ENCODE measurements at places on chromosomes 1 and 21. TPM values are rescaled to one million over a fixed set of nuclear protein-coding genes. Genes with fewer than 3 reads are reported as not detected.

Gene FCRL1
- not detected for total RNA-seq

- ATAC-seq, result peak; percentile 57
These were observed 89.7 kb downstream of the ADARB1 start for GRCh38 chr21:45164124-45164511.

DNA sequence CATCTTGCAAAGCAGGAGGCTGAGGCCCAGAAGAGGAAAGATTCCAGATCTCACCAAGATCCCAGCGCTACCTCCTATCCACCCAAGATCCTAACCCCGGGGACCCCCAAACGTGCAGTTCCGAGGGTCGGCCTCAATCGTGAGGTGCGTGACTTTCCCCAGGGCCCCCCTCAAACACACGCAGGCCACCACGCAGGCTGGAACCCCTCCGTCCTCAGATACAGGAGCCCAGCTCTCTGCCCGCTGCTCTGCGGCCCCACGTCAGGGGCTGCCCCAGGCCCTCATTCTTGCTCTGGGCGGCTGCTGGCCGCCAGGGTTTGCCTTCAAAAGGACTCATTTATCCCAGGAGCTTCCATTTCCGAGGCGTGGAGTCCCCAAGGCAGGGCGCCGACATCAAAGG lies 39.9 kb downstream of the KRTAP10-1 start:
- ATAC-seq, result no peak

DNA sequence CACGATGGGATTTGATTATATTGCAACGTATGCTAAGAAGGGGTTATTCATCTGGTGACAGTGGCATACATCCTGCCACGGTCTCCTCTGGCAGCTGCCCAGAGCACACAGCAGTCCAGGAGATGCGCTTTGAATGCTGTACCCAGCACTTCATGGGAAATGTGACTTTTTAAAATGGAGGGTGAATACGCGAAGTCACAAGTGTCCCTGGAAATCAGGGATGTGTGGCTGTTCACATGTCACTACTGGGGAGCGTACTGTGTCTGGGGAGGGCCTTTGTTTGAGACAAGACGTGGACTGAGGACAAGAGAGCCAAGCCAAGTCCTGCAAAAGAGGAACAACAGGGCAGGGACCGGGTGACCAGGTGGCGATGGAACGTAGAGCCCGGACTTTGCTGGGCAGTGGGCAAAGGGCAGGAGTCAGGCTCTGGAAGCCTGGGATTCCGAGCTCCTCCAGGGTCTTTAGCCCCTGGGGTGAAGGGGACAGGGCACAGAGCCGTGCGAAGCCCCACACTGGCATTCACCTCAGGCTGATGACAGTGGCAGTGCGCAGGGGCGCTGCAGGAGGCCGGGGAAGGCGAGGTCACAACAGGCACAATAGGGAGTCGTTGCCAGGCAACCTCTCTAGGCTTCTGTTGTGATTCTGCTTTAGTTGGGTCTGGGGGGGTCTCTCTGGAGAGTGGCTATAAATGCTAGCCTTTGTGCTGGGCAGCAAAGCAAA lies 11.4 kb upstream of the ZBTB21 start:
- no peak for ATAC-seq

DNA sequence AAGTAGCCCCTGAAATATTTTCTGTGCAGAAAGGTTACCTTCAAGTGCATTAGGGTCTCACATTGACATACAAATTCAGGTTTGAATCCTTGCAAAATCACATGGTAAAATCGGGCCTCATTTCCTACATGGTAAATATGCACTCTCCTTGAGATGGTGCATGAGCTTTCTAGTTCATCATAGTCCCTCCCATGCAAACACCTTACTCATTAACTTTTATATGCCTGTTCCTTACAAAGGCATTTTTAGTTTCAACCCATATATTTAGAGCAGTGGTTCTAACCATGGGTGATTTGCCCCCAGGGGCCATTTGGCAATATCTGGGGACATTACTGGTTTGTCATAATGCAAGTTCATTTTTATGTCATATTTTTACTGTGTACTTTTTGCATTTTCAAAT lies 37.2 kb downstream of the PBX1 start:
- no peak for ATAC-seq

GRCh38 chr1:89622895-89623294 lies 10.0 kb upstream of the LRRC8C start:
- no peak for ATAC-seq

DNA sequence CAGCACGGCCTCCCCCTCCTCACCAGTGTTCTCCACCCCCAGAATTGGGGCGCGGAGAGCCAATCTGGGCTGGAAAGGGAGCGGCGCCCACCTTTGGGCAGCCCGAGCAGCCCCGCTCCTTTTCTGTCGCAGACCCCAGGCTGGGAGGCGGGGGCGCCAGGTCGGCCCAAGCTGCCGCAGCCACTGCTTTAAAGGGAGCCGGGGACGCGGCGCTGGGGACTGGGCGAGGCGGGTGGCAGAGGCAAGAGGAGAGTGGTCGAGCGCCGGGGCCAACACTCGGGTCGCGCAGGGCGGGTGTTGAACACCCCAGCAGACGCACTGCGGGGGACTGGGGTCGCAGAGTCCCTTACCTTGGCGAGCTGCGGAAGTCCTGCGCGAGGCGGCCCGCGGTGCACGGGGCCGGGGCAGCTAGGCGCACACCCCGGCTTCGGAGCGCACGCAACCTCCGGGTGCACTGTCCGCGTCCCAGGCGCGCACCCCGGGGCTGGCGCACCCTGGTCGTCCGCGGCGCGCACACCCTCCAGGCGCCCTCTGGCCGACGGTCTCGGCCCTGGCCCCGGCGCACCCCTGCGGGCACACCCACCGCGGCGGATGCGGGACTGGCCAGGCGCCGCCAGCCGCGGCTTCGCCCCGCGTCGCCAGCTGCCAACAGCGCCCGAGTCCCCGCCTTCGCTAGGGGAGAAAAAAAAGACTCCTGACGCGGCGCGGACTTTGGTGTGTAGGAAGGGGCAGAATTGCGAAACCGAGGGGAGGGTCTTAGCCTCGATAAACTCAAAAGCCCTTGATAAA lies at the start of gene KANK4:
Gene KANK4, minus strand, starts transcription at position 679 of the 789 bp plus-strand sequence. CDS start 37,870 bp downstream, outside the sequence.
- peak; percentile 16 for ATAC-seq

GRCh38 chr1:59699227-59699847 lies 115.4 kb upstream of the HOOK1 start:
- ATAC-seq, result peak; percentile 20

DNA sequence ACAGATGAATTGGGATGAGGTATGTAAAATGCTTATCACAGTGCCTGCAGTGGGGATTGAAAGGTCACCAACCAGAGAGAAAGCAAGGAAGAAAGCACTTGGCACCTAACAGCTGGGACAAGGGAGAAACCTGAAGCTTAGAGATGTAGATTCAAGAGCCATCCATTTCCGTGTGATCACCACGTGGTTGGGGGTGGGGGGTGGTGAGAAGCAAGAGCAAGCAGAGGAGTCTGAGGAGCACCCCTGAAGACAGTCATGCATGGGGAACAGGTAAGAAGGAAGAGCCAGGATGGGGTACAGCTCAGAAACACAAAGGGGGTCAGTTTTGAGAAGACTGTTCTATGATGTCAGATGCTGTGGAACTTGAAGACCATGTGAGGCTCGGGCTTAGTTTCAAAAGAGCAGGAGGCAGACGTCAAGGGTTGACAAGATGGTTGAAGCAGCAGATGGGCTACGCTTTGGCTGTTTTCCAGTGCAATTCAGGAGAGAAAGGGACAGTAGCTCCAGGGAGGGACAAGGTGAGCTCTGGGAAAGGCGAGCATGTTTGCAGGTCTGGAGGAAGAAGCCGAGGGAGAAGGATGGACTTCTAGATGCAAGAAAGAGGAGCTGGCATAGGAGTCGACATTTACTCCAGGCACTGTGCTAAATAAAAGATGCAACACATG lies 17.4 kb downstream of the KANK4 start:
- ATAC-seq, result no peak

DNA sequence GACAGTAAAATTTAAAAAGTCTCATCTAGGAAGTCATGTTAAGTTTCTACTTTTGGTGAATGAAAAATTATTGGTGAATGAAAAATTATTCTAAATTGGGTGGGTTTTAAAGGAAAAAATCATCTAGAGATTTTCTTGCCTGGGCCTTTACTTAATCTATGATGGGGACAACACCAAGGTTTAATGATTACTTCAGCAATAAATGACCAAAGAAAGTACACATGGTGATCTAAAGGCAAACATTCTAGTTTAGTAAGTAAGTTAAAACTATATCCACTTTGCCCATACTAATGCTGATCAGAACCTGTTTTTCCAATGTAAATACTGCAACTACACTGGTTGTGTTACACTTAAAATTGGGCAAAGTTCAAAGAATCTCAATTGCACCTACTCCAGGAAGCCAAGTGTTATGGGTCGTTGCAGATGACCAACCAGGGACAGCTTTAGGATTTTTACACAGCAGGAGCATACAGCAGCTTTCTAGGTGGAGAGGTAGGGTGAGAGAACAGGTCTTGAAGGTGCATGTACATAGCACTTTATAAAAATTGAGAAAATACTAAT lies 14.6 kb upstream of the RPL5 start:
- ATAC-seq, result no peak
